ENCODE measurements at places on chromosomes 7 and 10.

DNA sequence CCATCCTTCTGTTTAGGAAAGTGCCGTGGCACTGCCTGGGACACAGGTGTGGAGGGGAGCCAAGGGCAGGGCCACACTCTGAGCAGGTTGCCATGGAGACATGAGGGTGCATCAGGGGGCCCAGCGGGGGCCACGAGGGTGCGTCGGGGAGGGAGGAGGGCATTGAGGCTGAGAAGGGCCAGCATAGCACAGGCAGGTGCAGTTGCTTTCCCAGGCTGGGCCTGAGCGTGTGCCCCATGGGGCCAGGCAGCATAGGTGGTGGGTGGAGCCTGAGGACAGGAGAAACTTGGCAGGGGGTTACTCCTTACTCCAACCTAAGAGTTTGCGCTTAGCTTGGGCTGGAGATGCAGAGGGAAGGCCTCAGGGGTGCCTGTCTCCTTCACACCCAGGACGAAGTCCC is 15.2 kb downstream of the YKT6 start:
- no peak for DNase-seq

- no peak for DNase-seq
These were observed 176.8 kb upstream of the AHR start for GRCh38 chr7:17121671-17122070.

DNA sequence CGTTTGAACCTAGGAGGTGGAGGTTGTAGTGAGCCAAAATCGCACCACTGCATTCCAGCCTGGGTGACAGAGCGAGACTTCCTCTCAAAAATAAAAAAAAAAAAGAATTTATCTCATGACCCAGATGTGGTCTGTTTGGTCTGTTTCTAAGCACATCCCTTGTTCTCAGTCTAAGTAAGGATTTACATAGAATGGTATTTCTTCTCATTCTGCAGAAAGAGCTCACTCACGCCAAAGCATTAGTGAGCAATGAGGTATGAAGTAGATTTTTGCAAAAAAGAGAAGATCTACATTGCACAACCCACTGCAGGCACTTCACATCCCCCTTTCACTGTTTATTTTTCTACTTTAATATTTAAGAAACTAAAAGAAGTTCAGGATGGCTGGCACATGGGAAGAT is 76.5 kb upstream of the FGL2 start:
- no peak for DNase-seq

DNA sequence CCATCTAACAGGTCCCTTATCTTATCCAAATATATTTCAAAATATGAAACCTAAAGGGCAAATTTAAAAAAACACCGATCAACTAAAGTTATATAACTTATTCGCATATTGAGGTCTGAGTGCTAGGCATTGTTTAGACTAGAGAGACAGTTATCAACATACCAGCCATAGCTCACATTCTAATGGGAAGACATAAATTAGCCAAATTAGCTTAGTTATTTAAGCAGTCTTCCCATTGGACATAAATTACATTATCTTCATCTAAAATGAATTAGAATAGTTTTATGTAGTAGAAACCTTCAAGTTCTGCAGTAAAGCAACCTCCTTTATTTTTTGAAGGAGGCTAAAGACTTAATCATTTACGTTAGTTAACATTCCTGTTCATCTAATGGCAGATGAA is 17.4 kb downstream of the KIF5B start:
- peak; percentile 31 for DNase-seq

DNA sequence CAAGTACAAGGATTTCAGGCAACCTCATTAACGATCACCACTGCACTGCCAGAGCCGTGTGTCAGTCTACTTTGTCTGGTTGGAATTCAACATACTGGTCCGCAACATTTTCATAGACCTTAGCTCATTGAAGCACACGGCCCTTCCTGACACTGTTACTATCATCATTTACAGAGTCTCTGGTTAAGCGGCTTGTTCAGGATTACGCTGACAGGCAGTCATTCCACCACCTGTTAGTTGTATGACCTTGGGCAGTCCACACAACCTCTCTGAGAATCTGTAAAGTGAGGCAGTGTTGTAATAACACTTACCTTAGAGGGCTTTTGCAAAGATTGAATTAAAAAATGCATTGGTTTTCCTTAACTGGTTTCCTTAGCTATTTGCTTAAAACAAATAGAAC is 112.6 kb downstream of the AOAH start:
- no peak for DNase-seq

DNA sequence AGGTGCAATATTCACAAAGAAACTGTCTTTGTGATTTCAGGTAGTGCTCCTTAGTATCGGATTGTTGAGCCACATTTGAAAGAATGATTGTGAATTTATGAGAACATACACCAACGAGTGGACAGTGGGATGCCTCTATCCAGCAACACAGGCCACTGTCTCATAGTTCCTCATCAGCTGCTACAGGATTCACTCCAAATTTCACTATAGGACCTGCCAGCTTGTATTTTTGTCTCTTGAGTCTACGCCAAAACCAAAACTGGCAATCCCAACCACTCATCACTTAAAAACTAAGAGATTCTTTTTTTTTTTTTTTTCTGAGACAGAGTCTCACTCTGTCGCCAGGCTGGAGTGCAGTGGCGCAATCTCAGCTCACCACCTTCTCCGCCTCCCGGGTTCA is 964.5 kb downstream of the CNTNAP2 start:
- DNase-seq, result no peak

GRCh38 chr7:92854501-92855238 is 18.3 kb upstream of the CDK6 start:
- DNase-seq, result no peak

DNA sequence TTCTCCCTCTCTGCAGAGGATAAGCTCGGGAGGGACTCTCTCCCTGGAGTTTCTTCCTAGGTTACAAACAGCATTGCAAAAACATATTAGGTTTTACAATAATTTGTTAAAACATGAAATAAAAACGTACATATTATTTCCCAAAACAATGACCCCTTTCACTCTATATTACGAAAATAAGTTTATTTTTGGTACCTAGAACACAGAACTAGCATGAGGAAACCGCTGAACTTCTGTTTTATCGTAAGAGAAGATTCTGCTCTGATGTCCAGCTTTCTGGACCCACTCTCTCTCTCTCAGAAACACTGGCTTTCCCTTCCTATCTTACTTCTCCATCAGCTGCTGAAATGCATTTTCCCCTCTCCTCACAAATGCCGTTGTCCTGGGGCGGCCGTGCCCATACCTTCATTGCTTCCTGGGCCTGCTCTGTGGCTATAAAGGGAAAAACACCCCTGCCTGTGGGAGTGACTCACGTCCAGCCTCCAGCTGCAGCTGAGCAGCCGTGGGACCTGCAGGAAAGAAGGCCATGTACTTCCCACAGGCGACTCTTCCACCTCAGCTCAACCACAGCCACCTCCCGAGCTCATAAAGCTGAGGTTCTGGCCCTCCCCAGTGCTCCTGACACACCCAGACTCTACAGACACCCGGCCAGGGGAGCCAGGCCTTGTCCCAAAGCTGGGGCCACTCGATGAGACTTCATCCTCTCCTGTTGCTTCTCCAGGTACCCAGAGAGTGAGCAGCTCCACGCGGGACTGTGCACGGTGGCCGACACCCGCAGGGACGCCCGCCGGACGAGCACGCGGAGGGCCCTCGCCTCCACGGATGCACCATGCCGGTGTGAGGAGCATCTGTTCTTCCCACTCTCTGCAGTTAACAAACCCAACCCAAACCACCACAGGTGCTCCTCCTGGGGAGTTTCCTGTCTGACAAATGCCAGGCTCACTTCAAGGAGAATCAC is 3.1 kb downstream of the GPER1 start:
- no peak for DNase-seq

DNA sequence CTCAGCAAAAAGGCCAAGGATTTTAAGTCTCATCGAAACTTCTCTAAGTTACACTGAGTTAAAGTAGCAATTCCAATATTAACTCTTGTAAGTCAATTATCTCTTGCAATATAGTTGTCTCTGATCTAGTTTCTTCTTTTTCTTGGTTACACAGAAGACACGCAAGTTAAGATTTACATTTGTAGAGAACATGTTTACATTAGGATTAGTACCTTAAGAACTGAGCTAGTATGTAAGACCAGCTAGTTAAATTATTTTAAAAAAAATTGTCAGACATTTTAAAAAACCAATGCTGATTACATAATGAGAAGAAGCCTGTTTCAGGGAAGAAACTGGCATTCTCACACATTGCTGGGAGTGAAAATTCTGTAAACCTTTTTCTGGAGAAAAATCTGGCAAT is 31.4 kb downstream of the FRA10AC1 start:
- no peak for DNase-seq

- DNase-seq, result peak; percentile 9
These were observed 77.8 kb downstream of the BAMBI start for GRCh38 chr10:28754930-28755718.

- DNase-seq, result no peak
These were observed 1.1 kb downstream of the ASL start for GRCh38 chr7:66076462-66077329.

GRCh38 chr10:133379801-133380666 is 972 bp downstream of the PAOX start:
- DNase-seq, result no peak

DNA sequence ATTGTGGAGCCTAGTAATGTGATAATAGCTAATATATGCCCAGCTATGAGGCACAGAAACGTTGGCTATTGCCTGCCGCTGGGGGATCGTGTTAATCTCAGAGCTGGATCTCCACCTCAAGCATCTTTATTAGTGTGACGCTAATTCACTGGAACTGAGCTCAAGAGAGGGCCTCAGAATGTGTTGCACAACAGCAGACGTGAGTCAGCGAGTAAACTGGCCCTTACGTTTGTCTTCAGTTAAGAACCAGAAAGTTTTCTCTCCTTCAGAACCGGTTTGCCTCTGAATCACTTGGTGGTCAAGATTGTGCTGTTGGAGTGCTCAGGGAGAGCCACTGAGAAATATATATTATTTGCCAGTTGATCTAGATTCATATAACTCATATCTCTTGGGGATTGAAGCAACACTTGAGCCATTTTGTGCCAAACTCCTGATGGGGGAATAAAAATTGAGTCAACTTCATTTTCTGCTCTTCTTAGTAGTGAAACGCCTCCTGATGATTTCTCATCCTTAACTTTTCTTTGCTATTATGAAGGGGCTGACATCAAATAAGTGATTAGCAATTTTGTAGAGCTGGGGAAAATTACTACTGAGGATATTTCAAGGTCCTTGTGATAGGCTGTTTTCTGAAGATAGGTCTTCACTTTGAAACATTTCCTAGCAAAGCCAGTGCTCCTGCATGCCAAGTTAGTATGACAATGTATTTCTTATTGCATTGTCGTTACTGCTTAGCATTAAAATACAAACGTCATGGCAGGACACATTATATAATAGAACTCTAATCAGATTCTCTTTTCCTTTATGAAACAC is 22.3 kb downstream of the BZW2 start:
- peak; percentile 99 for DNase-seq

- no peak for DNase-seq
These were observed 4.3 kb downstream of the BZW2 start for GRCh38 chr7:16650266-16650665.

GRCh38 chr10:132670546-132671227 is 115.3 kb downstream of the NKX6-2 start:
- DNase-seq, result no peak

DNA sequence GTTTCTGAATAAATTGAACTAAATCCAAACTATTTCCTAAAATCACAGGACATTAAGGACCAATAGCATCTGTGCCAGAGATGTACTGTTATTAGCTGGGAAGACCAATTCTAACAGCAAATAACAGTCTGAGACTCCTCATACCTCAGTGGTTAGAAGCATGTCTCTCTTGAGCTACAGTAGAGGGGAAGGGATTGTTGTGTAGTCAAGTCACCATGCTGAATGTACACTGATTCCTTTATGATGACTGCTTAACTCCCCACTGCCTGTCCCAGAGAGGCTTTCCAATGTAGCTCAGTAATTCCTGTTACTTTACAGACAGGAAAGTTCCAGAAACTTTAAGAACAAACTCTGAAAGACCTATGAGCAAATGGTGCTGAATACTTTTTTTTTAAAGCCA is 13.9 kb downstream of the MEST start:
- DNase-seq, result peak; percentile 55

- DNase-seq, result peak; percentile 96
These were observed 112.4 kb downstream of the BICC1 start for GRCh38 chr10:58625070-58625469.

DNA sequence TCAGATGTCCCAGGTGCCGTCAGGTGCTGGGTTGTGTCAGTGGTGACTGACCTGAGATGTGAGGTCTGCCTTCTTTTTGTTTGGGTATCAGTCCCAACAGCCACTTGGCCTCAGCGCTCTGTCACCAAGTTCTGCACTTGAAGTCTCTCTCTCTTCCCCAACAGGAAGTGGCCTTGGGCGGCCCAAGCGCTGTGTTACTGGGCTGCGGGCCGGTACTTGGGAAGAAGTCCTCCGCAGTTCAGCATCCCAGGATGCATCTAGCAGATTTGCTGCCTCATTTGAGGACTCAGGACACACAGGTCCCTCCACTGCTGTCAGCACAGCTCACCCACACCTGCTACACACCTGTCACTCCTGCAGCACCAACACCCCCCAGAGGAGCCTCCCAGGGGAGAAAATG is 40.1 kb downstream of the LYZL2 start:
- no peak for DNase-seq

DNA sequence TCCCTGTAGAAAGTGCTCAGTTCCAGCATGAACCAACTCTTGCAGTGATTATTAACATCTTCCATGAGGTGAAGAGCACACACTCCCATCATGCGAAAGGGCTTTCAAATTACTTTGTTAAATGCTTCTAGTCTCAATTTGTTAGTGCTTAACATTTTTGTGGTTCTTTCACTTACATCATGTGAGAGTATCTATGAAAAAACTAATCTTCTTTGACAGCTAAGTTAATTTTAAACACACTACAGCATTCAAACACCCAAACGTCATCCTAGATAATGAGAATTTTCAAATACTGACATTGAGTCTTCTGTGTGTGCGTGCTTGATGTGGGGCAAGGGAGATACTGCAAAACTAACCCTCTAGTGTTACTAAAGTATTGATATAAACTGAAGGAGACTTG is 84.8 kb downstream of the ETV1 start:
- peak; percentile 94 for DNase-seq

- peak; percentile 58 for DNase-seq
These were observed 194.4 kb upstream of the PRSS1 start for GRCh38 chr7:142554560-142555532.

GRCh38 chr7:604001-604883 is 84.6 kb upstream of the PDGFA start:
- DNase-seq, result peak; percentile 83

DNA sequence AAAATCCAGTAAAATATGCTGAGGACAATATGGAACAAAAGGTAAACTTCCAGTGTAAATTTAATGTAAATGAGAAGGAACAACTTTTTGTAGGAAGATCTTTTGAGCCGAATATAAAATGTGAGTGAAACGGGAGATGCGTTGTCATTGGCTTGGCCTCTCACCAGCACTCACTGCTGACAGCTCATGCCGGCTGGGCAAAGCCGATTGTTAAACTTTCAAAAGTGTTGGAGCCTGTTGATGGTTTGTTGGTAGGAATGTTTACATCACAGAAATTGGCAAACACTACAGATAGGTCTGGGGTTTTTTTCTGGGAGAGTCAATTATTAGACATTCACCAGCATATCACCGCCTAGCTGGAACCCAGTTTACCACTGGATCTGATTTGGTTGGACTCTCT is 6.1 kb downstream of the PSTK start:
- no peak for DNase-seq

GRCh38 chr7:99102809-99103690 is 40.9 kb downstream of the SMURF1 start:
- DNase-seq, result peak; percentile 88

- DNase-seq, result no peak
These were observed 84.6 kb downstream of the MAD1L1 start for GRCh38 chr7:2148189-2148588.
